GM23248 (cell line): ENCODE measurements at places on chromosomes 6 and 20.
A peak's percentile ranks its signal among the peaks of the same experiment; 100 is the strongest.

GRCh38 chr6:168130697-168131371, 51.8 kb upstream of the FRMD1 start:
- no peak for DNase-seq

DNA sequence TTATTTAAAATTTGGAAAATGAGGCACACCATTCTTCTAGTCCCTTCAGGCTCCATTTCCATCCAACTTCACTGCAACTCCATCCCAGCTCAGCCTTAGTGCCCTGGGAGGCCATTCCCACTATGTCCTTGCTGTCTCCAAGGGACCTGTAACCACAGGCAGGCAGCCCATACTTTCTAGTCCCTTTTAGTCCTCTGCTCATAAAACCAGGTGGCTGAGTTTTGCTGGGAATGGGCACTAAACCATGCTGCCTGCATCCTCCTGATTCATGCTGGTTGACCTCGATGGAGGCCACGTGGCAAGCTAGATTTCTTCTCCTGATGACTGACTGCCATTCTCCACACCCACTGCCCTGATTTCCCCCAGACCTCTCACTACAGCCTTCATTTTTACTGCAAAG, 27.5 kb upstream of the MYMX start:
- no peak for DNase-seq

GRCh38 chr6:136587527-136587926, 37.3 kb upstream of the MAP7 start:
- peak; percentile 12 for DNase-seq

- no peak for DNase-seq
These were observed 201.7 kb upstream of the PLCB4 start for GRCh38 chr20:8867038-8867740.

GRCh38 chr20:40506537-40506939, 182.5 kb downstream of the MAFB start:
- DNase-seq, result peak; percentile 100

DNA sequence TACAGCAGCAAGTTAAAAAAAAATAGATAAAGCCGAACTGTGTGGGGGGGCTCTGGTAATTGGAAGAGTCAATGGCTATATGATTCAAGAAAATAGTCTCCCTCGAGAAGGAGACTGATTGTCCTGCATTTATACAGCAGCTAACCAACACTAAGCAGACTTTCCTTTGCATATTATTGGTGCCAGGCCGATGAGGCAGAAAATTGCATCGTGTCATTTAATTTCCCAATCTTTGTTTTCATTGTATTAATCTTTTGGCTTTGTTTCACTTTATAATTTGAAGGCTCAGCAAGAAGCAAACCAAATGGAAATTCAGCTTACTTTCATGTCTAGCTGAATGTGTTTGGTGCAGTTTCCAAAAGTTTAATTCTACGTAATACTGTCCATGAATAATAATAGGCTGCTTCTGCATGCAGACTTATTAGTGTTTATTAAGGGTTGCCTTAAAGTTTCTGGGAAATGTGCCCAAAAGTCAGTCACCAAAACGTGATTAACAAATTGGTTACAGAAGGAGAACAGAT, 258.5 kb downstream of the HACE1 start:
- DNase-seq, result peak; percentile 18

GRCh38 chr20:41501376-41501775, 116.8 kb downstream of the CHD6 start:
- DNase-seq, result no peak

GRCh38 chr6:85826997-85827396, 184.3 kb upstream of the SYNCRIP start:
- no peak for DNase-seq

GRCh38 chr6:139595183-139595582, 220.7 kb upstream of the CITED2 start:
- peak; percentile 31 for DNase-seq

DNA sequence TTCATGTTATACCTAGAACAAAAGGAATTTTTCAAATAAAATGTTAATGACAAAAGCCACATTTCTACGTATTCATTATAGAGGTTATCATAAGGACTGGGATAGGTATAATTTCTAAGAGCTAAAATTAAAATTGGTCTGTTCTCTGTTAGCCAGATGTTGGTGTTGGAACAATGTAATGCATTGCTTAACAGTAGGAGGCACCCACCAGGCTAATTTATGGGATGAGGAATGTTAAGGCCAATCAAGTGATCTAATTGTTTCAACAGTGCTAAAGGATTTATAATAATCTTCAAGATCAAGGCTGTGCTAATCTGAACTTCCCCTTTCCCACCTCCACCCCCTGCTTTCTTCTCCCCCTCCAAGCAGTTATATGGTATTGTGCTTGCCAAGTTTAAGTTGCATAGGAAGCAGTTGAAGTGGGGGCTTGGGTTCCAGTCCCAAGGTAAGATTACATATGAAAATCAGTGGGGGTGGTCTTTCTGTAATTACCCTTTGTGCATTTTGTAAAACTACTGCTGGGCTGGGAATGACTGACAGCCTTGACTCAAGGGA, 89.2 kb upstream of the BACH2 start:
- DNase-seq, result no peak

DNA sequence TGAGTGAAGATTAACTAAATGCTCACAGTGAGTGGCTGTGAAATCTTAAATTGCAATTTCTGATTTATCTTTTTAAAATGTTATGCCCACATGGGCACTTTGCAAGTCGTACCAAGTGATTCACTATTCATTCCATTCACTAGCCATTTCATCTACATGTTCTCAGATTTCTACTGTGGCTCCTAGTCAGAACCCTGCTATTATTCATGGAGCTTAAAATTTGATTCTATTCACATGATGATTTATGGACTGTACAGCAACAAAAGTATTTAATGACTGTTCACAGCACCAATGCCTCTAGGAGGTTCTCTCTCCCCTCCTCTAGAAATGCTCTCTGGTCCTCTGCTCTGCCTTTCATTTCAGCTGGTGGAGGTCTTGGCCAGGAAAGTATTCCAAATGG, 133.5 kb upstream of the MAP3K7 start:
- DNase-seq, result no peak

DNA sequence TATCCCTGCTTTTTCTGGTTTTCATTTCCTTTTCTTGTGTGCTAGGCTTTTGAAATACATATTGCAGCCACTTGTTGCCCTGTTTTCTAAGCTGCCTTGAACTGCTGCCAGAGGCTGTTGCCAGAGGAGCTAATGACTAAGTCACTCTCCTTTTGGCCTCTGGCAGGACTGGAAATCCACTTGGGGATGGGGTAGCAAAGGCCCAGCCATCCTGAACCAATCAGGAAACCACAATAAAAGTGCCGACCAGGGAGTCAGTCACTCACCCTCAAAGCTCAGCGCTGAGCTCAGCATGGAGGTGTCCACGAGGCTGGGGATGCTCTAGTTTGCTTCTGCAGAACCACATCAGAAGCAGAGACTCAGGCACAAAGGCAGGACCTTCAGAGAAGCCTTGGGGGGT, 813.0 kb downstream of the DHX35 start:
- DNase-seq, result peak; percentile 91

- no peak for DNase-seq
These were observed 43.2 kb downstream of the CDH4 start for GRCh38 chr20:61295249-61295648.

DNA sequence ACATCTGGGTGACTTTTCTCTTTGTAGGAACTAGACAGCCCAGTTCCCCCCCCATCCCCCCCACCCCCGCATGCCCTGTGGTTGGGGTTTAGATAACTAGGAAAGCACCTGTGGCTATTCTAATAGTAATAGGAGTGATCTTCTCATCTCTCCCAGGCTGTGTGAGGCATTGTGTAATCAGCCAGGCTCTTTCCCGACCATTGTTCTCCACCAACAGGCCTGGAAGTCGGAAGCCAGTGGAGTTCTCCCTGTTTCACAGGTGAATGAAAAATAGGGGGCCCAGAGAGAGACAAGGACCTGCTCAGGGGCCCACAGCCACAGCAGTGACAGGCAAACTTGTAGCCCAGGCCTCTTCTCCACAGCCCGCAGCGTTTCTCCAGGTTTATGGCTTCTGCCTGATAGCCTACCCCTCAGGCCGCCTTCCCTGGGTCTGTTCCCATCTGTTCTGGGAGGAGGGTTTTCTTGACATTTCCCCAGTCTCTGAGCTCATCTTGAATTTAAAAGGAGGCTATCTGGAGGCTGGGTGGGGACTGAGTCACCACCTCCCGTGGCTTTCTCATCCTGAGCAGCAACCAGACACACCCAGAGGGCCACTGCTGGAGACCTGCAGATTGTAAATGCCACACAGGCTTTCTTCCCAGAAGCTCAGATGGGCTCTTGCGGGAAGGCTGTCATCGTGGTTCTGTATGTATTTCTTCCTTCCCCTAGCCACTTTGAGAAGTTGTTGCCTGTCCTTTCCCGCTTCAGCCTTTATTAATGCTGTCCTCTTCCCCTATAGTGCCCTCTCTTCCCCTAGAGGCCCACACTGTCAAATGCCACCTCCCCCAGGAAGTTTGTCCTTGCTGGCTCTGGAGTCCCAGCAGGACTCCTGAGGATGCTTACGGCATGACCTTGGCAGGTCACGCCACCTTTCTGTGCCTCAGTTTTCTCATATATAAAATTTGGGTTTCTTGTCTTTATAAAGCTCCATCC, 75.9 kb upstream of the MYL9 start:
- DNase-seq, result peak; percentile 97

GRCh38 chr6:6696867-6697531, 108.5 kb downstream of the LY86 start:
- peak; percentile 84 for DNase-seq

GRCh38 chr6:148898376-148899014, 151.7 kb downstream of the UST start:
- DNase-seq, result no peak

DNA sequence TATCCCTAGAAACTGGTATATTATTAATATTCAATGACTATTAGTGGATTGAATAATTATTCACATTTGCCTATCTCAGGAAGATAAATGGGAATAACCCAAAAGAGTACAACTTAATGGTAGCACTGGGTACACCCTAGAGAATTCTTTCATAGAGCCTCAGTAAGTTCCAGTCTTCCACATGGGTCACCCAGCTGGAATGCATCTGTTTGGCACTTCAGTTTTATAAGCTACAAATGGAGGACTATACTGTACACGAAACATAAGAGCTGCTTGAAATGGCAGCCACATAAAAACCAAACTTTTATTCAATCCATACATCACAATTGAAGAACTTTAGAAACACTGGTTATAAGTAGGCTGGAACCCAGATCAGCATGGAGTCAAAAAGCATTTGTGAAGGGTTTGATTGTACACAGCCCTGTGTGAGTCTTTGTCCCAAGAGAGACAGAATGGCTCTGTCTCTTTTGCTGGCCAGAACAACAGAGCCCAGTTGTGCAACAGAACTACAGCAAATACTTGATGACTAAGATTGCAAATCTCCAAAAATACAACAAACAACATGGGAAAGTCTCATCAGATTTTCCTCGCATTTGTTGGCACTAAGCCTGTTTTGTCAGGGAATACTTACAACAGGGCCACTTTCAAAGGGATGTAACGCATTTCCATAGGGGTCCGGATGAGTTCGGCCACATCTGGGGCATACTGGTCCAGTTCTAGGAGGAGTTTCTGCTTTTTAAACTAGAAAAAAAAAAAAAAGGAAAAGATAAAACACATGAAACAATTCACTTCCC, 39.5 kb downstream of the PIGU start:
- peak; percentile 95 for DNase-seq

- DNase-seq, result no peak
These were observed 22.7 kb upstream of the HLA-DQA1 start for GRCh38 chr6:32614366-32615081.

GRCh38 chr6:167849846-167850459, 23.2 kb downstream of the AFDN start:
- no peak for DNase-seq

DNA sequence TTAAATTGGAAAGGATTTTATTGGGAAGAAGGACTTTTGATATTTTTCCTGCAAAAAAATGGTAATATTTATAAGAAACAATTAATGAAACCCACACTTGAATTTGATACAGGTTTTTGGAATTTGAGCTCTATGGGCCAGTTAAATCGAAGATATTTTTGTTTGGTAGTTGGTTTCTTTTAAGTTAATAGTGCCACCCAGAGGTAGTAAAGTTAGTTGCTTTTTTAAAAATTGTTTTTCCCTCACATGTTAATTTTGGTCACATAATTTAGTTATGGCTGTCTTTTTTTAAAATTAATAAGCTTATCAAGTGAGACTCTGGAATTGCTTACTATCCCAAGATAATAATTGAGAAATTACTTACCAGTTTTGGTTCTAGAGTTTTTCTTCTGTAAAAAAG, 7.1 kb downstream of the PRIM2 start:
- peak; percentile 65 for DNase-seq

GRCh38 chr6:101741474-101742171, 348.1 kb downstream of the GRIK2 start:
- no peak for DNase-seq

DNA sequence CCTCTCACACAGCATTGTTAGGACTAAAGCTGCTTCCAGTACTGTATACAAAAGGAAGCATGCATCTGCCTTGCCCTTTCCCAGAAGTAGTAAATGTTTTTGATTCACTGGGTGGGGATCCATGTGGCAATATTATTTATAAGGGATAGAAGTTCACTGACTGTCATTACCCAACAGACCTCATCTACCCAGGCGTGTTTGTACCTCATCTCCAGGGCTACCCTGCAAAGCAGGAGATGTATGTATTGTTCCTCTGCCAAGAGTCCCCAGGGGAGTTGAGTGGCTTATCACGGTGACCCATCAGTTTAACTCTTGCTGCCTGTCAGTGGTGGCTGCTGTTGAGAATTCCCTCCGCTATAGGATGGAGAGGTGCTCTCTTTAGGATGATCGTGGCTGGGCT, 42.5 kb downstream of the SLC24A3 start:
- DNase-seq, result no peak

GRCh38 chr20:62288535-62289105, 14.2 kb upstream of the ADRM1 start:
- no peak for DNase-seq

DNA sequence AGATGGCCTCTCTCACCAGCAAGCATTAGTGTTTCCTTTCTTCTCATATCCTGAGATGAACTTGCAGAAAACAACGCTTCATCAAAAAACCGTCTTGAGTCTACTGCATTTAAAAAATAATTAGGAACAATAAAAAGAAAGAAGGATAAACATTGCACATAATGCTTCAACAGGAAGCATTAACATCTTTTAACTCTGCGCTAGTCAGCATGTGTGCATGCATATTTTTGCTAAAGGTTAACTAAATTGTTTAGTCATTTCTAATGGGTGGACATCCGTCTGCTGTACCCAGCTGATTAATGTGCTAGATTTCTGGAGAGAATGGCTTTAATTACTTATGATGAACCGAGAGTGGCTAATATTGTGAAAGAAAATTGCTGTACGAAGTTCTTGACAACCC, 349.3 kb downstream of the SOX4 start:
- peak; percentile 59 for DNase-seq

DNA sequence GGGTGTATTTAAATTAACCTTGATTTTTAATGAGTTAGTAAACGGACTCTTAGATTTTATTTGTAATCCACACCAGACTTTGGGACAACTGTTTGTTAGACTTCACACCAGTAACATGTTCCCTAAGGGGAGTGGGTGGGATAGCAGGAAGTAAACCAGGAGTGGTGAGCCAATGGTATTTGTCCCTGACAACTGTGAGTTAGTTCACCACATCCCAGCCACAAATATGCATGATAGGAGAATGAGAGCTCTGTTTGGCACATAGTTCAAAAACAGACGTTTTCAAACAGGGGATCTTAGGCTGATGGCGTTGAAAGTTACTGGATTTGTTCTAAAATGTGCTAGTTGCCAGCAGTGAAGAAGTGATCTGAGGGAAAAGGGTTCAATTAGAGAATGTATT, 18.7 kb upstream of the COL10A1 start:
- peak; percentile 73 for DNase-seq
